ENCODE measurements at places on chromosomes 5 and 9.

DNA sequence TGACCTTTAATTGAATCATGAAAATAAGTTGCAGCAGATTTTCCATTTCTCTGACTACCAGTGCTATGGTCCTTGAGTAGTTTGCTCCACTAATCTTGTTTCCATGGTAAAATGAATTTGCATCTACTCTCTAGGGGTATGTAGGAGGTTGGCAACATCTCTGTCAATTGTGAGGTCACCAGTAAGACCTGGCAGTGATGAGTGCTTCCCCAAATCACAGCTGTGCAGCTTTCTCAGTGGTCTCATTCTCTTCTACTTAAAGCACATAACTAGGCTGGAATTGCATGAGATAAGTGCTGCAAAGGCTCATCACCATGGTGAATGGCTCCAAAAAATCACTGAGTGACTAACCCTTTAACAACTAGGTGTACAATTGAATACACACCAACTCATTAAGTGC, 36.3 kb downstream of the ADAMTS19 start:
- peak; percentile 82 for DNase-seq

DNA sequence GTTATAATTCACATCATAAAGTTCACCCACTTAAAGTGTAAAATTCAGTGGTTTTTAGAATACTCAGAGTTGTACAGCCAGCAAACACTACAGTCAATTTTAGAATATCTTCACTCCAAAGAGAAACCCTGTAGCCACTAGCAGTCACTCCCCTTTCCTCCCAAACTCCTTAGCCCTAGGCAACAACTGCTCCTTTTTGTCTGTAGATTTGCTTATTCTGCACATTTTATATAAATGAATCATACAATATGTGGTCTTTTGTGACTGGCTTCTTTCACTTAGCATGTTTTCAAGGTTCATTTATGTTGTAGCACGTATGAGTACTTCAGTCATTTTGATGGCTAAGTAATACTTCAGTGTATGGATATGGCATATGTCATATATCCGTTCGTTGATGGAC, 38.7 kb downstream of the TGFBR1 start:
- no peak for DNase-seq

- DNase-seq = peak; percentile 8
Observed at GRCh38 chr5:96517295-96517694, 84.2 kb upstream of the PCSK1 start.

DNA sequence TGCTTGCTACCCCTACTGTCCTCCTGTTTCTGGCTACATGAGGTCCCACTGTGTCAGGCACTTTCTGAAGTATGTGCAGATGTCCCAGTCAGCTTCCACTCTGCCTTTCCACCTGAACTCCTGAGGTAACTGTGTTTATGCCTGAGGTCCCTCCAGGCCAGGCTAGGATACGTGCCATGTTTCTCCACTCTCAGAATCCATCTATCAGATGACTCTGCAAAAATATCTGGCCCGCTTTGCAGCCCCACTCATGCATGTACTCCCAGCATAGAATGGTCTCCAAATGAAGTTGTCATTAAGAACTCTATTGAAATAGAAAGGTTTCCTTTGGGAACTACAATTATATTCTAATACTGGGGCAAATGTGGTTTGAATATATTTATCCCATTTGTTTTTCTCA, 231.9 kb upstream of the RASEF start:
- DNase-seq = no peak

- no peak for DNase-seq
Observed at GRCh38 chr9:72564479-72565281, 43.3 kb downstream of the TMC1 start.

DNA sequence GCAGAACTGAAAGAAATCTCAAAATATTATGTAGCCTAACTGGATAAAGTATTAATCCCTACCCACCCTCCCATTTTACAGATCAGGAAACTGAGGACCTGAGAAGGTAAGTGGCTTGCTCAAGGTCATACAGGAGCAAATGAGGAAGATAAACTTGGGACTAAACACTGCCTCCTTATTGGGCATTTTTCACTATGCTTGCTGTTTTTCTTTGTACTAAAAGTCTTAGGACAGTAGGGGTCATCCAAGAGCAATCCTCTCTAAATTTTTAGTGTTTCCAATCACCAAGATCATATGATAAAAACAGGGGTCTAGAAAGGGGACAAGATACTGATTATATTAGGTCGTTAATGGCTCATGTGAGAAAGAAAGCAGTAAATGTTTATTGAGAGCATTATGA, 80.8 kb downstream of the RORB start:
- no peak for DNase-seq

DNA sequence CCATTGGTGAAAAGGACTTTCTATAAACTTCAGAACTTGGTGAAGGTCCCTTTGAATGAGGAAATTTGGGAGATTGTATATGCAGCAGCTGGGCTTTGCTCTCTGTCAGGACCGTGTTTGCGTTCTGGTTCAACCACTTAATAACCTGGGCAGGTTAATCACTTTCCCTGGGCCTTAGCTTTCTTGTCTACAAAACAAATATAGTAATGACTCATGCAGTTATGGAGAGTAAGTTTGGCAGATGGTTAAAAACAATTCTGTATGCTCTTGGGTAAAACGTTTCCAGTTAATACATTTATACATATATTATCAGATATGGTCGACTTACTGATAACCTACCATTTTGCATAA, 197.0 kb downstream of the ARHGEF28 start:
- DNase-seq = no peak

- no peak for DNase-seq
Observed at GRCh38 chr9:86747711-86748110, 199.6 kb downstream of the GAS1 start.

GRCh38 chr5:10467281-10468198, 25.9 kb downstream of the ROPN1L start:
- DNase-seq = no peak

- DNase-seq = no peak
Observed at GRCh38 chr9:126452106-126452505, 125.5 kb downstream of the MVB12B start.

All from hindlimb muscle (tissue), 1 donor.